ENCODE measurements at places on chromosomes 4 and X.

DNA sequence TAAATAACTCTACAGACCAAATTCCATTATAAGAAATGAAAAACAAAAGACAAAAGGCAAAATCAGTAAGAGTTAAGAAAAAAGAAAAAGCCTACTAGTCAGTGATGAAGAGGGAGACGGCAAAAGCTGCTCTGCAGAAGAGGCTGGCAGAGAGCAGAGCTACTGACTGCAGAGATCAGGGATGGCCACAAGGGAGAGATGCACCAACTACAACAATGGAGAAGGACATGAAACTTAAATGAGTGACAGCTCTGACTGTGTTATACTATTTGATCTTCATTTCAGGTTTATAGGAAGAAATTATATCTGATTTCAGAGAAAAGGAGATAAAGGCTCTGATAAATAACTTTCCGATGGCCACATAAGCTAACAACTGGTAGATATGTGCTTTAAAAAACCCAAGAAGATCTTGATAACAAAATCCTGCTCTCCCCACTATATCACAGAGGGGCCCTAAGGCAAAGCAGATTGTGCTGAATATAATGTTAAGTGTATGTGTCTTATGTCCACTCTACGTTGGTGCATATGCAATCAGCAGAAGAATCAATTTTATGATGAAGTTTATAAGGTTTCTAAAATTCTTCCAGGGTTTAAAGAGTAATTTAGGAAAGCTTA, 58.4 kb upstream of the COX18 start:
- no peak for DNase-seq

- peak; percentile 1 for DNase-seq
Observed at GRCh38 chrX:69424161-69424560, 80.0 kb upstream of the NALF2 start.

DNA sequence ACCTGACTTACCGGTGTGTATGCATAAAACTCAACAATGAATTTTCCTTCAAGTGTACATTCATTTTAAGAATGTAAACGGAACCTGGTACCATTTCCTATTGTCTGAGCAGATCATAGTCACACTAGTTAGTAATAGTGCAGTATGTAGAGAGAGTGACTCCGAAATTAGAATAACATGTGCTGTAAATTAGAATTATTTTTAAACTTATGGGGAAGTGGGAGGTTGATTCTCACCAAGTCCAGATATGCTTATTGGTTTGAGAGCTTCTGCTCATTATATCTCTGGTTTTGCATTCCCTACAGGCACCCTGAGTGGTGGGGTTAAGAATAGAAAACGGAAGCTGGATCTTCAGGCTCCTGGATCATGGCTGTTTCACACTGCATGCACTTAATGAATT, 39.6 kb downstream of the KLF3 start:
- DNase-seq, result no peak

DNA sequence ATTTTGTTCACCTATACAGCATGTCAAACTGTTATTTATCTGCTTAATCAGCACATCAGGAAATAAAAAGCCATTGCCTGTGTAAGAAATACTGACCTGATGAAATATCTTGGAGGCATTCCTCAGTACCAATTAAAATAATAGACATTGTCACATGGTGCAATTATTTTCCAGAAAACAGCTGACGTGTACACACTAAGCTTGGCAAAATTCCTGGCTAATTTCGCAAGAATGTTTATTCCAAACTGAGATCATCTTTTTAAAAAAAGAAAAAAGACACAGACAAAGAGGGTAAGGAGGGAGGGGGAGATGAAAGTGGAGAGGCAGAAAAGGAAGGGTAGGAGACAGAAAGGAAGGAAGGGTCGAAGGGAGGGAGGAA, 61.9 kb upstream of the NFKB1 start:
- DNase-seq, result peak; percentile 74

- DNase-seq, result no peak
Observed at GRCh38 chr4:6085028-6085690, 66.9 kb upstream of the C4orf50 start.

- DNase-seq, result no peak
Observed at GRCh38 chrX:132270021-132270420, 50.8 kb upstream of the RAP2C start.

DNA sequence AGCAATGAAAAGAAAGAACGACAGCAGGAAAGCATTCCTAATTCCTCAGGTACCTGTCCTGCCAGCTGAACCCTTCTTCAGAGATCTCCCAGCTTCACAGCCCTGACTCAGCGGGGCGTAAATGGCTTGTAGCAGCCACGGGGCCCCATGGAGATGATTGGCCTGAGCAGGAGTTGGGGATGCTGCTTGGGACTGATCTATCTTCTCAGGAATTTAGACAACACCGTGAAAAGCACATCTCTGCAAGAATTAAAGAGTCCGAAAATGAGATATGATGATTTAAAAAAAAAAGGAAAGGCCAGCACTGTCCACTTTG, 22.5 kb upstream of the SLC25A4 start:
- no peak for DNase-seq

GRCh38 chr4:158769175-158769921, 522 bp downstream of the FNIP2 start:
- no peak for DNase-seq

GRCh38 chr4:31580843-31581242, 860.7 kb downstream of the PCDH7 start:
- DNase-seq, result no peak

GRCh38 chr4:20248155-20248558, 3.5 kb upstream of the SLIT2 start:
- peak; percentile 68 for DNase-seq

DNA sequence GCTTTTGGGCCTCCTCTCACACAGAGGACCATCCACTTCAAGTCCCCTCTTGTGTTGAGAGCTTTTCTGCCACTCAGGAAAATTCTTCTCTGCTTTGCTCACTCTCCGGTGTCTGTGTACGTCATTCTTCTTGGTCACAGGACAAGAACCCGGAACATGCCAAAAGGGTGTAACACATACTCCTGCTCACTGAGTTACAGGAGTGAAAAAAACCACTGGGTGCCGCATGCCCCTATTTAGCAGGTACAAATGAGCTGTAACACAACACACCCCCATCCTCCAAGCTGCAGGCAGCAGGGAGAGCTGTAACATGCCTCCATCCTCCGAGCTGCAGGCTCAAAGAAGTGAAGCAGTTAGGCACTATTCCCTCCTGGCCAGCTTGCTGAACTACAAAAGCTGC, 13.0 kb upstream of the CXCL2 start:
- no peak for DNase-seq

- DNase-seq, result no peak
Observed at GRCh38 chr4:2497931-2498330, 29.0 kb downstream of the RNF4 start.

Measured in A172 (cell line).